ENCODE measurements at places on chromosomes 5 and 9.

DNA sequence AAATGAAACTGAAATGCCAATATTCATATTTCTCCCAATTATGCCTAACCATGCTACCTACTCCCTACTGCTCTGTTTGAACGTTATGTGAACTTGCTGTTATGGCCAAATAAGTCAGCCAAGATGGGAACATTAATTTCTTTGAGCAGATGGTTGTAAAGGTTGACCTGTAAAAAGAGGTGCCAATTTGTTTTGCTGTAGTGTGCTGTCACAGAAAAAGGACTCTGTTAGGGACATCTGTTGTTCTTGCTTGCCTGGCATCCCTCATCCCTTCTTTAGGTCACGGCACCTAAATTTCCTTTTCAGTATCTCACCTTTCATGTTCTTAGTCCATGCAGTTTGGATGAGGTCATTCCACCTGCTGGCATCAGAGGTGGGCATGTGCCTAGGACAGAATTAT is 35.4 kb downstream of the GDNF start:
- DNase-seq: no peak

DNA sequence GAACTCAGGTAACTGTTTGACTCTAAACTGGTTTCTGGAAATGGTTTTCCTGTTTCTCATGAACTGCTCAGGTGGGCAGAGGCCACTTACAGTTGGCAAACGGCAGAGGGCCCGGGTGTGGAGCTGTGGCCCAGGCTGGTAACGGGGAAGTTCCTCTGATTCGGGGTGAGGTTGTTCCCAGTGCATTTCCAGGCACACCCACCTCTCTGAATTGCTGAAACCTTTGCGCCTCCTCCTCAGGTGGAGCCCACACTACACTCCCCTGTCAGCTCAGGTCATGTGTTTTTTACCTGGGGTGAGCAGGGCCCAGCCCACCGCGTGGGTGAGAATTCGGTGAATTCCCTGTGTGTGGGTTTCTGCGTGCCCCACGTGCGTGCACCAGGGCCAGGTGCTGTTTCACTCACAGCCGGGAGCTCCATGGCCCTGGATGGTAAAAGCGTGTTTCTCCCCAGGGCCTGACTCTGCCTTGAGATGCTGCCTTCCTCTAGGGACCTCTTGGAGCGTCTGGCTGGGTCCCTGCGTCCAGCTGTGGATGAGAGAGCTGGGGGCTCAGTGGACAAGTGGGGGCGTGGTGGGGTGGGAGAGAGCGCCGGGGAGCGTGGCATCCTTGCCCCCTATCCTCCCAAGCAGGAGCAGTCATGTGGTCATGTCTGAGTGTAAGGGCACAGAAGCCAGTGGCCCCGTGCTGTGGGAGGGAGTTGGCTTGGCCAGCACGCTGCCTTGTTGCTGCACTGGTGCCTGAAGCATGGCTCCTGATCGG is 33.5 kb upstream of the LPCAT1 start:
- DNase-seq: no peak

- no peak for DNase-seq
These were observed 82.6 kb upstream of the LMX1B start for GRCh38 chr9:126531035-126531571.

- no peak for DNase-seq
These were observed 311.7 kb downstream of the HTR1A start for GRCh38 chr5:63650581-63650980.

DNA sequence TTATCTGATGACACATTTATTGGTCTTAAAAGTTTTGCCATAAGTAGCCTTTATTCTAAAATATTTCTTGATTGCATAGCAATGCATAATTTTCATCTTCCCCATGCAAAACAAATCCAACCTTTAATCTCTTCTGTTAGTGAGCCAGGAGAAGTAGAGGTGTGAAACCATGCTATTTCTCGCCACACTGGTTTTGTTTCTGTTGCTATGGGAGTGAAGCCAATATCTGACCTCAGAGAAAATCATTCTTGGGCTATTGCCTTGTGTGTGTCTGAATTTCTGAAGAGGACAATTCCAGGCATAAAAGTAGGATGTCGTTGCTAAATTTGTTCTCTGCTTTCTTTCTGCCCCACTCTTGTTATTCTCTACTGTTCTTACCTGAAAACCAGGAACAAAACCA is 183.6 kb downstream of the PTTG1 start:
- no peak for DNase-seq

DNA sequence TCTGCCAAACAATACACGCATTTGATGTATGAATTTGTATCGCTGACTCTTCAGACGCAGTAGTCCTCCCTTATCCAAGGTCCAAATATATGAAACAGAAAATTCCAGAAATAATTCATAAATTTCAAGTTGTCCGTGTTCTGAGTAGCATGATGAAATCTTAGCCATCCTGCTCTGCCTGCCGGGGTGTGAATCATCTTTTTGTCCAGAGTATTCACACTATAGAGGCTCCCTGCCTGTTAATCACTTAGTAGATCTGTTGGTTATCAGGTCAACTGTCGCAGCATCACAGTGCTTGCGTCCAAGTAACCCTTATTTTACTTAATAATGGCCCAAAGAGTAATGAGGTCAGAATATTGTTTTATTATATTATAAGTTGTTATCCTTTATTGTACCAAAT is 268.1 kb downstream of the DOCK8 start:
- no peak for DNase-seq

DNA sequence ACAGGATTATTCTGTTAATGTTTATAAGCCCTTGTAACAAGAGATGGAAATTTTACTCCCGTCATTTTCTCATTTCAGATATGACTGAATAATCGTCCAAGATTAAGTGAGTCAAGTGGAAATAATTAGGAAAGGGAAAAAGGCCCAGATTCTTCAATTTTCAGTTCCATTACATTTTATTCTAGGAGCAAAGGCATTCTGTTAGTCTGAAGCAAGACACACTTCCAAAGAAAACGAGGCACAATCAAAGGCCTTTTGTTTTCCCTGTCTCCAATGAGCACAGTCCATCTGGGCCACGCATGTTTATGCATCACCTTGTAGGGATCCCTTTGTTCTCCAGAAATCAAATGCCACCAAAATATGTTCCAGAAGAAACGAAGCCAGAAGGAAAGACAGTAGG is 382.9 kb upstream of the RFX3 start:
- DNase-seq: no peak

DNA sequence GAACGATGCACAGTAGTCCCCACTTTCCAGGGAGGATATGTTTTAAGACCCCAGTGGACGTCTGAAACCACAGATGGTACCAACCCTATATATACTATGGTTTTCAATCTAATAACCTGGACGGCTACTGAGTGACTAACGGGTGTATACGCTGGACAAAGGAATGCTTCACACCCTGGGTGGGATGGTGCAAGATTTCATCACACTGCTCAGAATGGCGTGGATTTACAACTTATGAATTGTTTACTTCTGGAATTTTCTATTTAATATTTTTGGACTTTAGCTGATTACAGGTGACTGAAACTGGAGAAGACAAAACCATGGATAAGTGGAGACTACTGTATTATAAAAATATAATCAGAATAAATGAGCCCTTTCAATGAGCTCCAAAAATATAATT is 147.6 kb upstream of the TRIM32 start:
- DNase-seq: no peak

DNA sequence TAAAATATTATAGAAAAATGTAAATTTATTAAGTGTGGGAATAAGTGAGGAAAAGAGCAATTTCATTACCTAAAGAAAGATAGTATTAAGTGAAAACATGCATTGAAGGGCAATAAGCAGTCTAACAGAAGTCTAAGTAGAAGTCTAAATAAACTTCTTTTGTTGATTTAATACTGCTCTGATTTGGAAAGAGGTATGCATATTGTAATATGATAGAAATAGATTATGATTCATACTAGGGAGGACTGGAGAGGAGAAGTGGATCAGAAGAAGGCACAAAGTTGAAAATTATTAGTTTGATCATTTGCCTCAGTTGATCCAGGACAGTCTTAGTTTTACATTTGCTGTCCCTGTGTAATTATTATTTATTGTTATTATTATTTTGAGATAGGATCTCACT is 6.6 kb upstream of the ERBIN start:
- no peak for DNase-seq
